ENCODE measurements at places on chromosomes 11 and 22.

DNA sequence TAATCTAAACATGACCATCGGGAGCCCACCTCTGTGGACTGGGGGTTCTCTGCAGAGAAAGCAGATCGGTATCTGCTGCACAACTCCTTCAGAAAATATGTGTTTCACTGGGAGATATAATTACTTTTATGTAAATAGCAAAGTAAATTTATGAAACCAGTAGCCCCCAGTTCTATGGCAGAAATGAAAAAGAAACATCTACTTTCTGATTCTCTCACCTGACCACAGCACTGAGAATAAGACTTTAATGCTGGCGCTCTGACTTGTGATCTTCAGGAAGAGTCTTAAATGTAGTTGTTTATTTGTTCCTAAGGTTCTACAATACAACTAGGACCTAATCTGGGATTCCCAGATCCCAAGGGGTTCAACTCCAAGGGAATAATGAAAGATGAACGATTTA is 518.0 kb downstream of the DLG2 start:
- DNase-seq, result no peak

DNA sequence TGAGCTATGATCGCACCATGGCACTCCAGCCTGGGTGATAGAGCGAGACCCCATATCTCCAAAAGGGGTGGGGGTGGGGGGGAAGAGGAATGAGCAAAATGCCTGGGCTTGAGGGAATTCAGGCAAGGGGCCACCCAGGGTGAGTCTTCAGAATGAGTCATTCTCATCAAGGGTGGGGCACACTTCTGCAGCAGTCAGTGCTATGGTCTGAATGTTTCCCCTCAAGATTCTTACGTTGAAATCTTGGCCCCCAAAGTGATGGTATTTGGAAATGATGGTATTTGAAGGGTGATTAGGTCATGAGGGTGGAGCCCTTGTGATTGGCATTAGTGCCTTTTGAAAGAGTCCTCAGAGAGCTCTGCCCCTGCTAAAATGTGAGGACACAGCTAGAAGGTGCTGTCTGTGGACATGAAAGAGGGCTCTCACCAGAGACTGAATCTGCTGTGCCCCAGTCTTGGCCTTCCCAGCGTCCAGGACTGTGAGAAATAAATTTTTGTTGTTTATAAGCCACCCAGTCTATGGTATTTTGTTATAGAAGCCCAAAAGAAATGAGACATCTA is 86.4 kb upstream of the THY1 start:
- no peak for DNase-seq

DNA sequence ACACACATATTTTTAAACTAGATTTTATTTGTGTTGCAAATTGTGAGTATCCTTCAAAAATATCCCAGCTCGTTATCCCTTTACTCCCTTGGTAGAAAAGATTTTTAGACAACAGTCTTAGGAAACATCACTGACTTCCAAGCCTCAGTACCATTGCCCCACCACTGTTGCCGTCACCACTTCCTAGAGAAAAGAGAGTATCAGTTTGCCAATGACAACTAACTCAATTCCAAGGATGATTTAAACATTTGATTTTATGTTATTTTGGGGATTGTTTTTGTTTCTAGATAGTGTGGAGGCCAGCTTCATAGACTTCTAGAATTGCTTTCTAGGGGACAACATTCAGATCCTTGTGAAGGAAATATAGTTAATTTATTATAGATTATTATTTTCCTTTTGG is 274.0 kb upstream of the MPPED2 start:
- DNase-seq, result no peak

DNA sequence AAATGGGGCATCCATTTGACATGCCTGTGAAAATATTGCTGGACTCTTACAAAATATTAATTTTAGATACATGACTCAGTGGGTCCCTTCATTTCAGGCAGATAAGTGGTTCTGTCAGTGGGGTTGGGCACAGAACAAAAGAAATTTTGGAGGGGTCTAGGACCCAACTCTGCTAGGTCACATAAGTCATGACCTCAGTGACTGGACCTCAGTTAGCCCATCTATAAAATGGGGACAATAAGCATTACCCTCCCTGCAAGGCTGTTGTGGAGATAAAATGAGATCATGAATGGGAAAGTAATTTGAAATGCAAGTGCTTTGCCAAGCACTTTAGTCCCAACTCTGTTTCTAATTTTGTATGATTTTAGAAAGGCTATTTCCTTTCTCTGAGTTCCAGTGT is 23.8 kb downstream of the ADORA2A start:
- DNase-seq, result no peak

GRCh38 chr11:15507592-15507991 is 392.9 kb downstream of the INSC start:
- peak; percentile 80 for DNase-seq

GRCh38 chr22:17866621-17867020 is 92.4 kb upstream of the BID start:
- no peak for DNase-seq

- DNase-seq, result no peak
Observed at GRCh38 chr11:86932924-86933875, 22.0 kb downstream of the FZD4 start.

DNA sequence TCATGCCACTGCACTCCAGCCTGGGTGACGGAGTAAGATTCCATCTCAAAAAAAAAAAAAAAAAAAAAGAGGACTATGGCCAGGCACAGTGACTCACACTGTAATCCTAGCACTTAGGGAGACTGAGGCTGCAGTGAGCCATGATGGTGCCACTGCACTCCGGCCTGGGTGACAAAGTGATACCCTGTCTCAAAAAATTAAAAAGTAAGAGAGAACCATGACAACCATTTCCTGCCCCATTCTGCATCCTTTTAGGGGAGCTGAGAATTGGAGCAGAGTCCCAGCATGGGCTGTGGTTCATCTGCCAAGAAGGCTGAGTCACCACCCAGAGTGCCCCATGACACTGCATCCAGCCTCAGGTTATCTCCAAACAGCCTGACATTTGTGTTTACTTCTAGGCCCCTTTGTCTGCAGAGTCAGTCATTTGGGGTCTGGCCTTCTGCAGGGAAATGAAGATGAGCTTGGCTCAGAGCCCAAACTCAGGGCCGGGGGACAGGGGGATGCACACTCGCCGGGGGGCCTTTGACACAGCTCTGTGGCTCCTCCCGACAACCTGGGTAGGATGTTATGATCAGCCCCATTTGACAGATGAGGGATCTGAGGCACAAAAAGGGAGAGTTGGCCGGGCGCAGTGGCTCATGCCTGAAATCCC is 4.7 kb downstream of the CSDC2 start:
- peak; percentile 67 for DNase-seq

DNA sequence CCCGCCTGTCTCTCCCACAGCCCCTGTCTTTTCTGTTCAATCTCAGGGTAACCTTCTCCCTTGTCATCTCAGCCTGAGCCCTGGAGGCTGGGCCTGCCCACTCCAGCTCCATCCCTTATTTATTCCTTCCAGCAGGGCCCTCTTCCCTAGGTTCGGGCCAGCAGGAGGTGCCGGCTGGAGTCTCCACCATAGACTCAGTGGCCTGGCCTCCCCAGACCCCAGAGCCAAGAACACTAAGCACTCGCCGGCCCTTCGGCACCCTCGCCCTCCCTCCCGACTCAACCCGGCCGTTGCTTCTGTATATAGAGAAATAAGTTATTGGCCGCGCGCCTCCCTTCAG is 1.4 kb upstream of the RAB1B start:
- DNase-seq, result no peak

DNA sequence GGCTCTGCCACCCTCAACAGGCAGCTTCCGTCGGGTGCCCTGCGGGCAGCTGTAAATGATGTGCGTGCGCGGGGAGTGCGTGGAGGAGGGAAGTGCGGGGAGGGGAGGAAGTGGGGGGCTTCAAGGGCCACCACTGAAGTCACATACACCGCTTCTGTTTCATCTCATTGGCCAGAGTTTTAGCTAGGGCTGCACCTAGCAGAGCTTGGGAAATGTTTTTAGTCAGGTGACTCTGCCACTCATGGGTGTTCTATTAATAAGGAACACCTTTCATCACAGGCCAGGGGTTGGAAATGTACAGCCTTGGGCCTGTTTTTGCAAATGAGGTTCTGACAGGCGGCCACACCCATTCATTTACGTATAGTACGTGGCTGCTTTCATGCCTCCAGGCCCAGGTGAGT is 14.6 kb downstream of the FAM118A start:
- DNase-seq, result no peak

DNA sequence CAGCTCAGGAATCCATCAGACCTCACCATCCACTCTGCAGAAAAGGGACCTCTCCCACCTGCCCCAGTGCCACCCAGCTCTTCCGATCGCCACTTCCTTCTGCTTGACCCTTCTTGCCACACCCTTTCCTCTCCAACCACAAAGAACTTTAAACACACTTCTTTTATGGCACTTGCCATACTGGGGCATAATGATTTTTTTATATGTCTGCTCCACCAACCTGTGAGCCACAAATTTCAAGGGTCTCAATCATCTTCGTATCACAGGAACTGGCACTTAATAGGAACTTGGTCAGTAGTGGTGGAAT is 11.7 kb upstream of the MYH9 start:
- DNase-seq, result no peak

DNA sequence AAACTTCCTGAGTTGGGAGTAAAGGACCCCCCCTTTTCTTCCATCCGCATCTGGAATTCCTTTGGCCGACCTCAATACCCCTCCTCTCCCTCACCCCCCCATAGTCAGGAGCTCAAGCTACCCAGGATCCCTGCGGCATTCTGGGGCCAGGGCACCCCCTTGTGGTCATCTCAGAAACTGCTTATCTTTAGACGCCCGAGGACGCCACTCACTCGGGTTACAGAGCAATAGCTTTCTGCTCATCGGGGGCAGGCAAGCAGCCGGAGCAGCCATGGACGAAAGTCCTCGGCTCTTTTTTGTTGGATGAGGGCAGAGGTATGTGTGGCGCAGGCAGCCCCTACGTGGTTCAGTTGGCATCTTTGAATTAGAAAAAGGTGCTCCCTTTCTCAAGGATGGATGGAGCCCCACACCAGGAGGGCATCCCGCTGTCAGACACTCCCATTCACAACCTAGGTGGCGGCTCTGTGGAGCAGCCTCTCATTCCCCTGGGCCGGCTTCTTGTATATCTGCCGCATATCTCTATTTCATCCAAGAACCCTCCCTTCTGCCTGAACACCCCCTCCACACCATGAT is 2.3 kb downstream of the C1QTNF5 start:
- DNase-seq, result peak; percentile 91

DNA sequence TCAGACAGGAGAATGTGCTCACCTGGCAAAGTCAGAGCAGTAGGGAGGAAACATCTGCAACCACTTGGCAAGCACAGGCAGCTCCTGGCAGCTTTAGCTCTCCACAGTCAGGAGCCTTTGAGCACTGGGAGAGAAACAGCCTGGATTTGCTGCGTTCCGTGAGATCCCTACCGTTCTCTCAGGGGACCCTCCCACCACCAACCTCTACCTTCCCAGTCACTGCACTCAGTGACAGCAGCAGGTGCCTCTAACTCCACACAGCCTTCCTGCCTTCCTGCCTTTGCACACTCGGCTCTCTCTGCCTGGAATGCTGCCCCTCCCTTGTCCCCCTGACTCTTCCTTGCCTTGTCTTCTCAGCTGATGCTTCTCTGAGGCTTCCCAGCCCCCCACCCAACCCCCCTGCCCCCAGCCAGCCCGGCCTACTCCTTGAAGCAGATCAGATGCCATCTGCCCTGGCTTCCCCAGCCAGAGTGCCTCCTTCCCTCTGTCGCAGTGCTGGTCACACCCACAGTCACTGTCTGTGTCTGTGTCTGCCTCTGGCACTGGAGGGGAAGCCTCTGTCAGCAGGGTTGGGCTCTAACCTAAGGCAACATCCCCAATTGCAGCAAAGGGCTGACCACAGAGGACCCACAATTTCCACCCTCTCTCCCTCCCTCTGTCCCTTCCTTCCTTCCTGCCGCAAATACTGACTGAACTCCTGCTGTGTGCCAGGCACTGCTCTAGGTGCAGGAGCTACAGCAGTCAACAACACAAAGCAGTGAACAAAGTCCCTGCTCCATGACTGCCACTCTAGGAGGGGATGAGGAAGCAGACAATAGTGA is 14.9 kb upstream of the TSKU start:
- DNase-seq, result no peak

DNA sequence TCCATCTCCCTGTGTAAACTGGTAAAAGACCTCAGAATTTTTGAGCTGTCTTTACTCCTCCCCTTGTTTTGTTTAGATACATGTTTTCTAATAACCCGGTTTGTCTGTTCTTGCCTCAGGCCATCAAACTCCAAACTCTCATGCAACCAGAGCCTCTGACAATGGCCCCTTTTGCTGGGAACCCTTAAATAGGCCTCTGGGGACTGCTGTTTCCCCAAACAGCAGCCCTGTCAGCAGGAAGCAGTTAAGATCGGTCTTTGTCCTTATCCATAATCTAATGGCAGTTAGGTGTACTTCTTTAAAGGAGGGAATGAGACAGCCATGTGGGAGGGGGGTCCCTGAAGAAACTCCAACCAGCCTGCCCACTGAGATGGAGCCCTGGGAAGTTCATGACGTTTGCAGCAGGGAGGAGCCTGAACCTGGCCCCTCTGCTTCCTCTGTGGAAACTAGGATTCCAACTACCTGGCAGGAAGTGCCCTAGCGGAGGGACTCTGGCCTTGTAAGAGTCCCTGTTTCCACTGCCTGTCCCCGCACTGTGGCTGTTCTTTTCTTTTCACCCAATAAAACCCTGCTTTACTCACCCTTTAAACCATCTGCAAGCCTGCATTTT is 1354.4 kb downstream of the LRRC4C start:
- DNase-seq, result no peak

- no peak for DNase-seq
Observed at GRCh38 chr22:49587421-49587820, 240.3 kb downstream of the BRD1 start.

- DNase-seq, result no peak
Observed at GRCh38 chr11:73789279-73789670, 1.6 kb downstream of the MRPL48 start.

GRCh38 chr11:8671651-8672062 is 10.8 kb downstream of the TRIM66 start:
- DNase-seq, result peak; percentile 29

DNA sequence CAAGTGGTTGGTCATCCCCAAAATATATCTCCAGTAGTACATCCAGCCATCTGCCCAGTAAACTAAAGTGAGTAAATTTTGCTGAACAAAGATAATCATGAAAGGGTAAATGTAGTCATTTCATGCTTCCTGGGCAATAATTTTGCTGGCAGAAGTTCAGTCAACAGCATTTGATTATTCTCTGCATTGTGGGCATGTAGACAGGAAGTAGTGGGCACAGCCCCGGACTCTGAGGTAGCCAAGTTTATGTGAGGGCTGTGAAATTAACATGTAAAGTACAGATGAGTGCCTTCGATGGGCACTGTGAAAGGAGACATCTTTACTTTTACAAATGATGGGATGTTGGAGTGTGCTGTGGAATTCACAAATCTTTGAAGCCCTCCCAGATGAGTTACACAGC is 312.2 kb upstream of the MTNR1B start:
- DNase-seq, result no peak
